WERI-Rb-1 (cell line): ENCODE measurements at places on chromosomes 2 and 18.
A peak's percentile ranks its signal among the peaks of the same experiment; 100 is the strongest.

GRCh38 chr2:68825866-68826265 is 45.3 kb downstream of the BMP10 start:
- no peak for DNase-seq

DNA sequence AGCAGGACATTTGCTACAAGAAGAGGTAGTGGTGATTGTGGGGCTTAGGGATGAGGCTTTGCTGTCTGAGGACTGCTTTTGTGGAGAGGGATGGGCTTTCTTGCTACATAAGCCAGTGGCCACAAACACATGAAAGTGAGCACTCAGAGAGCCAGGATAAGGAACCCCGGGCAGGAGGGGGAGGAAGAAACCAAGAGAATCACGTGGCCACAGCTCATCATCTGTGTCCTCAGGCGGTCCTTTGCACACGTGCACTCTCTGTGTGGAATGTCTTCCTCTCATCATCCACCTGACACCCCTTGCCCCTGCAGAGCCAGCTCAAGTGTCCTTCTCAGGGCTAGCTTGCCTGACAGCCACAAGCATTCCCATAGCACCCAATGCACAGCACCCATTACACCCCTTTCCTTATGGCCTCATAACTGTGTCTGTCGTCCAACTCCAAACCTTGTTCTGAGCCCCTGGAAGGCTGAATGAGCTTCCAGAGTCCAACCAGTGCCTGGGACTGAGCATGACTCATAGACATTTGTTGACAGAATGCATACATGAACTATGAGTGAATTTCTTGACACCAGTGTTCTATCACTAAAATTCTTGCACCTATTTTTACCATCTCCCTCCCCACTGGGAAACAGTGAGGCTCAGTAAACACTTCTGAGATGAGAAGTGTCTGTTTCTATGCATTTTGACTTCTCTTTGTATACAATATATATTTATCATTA is 398.3 kb downstream of the ALK start:
- no peak for DNase-seq

DNA sequence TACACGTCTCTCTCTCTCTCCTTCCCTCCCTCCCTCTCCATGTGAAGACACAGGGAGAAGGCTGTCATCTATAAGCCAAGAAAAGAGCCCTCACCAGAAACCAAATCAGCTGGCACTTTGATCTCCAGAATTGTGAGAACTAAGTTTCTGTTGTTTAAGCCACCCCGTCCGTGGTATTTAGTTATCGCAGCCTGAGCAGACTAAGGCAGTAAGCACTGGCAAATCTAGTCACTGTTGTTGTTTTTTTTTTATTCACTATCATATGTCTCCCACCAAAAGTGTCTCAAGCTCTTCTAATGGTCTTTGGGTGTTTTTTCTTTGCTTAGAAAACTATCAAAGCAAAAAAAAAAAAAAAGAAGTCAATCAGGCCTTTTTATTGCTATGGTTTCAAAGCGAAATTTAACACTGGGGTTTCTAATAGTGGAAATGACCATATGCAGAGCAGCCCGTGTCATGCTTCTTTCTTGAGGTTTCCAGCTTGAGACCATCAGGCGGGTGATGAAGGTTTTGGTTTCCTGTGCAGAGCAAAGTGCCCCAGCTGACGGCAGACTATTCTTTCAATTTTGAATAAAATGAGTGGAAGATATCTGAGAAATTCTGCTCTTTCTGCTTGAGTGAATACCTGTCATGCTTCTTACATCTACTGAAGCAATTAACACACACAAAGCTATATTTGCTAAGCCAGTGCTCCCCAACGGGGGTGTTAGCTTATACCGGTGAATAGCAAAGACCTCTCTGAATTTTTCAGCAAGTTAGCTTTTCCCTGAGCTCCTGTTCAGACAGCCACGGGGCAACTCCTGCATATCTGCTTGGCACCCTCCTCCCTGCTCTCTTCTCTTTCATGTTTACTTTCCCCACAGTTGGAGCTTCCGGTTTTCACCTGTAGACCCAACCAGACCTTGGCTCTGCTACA is 394.1 kb upstream of the ATP5MC3 start:
- no peak for DNase-seq

DNA sequence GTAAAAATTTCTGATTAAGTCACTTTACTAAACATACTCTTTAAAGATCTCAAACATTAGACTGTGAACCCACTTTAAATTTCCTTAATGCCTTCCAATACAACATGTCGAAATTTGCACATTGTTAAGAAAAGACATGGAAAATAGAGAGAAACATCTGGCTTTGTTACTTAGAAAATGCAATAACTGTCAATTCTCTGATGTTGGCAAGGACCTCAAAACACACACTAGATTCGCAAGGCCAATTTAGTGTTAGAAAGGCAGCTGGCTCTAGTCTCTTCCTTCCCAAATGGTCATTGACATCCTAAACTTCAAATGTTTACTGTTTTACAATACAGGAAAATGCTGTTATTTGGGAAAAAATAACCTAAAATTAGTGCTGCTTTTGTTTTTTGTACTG is 110.6 kb downstream of the UPP2 start:
- DNase-seq: no peak

GRCh38 chr2:225002656-225003045 is 39.6 kb downstream of the DOCK10 start:
- DNase-seq: no peak

DNA sequence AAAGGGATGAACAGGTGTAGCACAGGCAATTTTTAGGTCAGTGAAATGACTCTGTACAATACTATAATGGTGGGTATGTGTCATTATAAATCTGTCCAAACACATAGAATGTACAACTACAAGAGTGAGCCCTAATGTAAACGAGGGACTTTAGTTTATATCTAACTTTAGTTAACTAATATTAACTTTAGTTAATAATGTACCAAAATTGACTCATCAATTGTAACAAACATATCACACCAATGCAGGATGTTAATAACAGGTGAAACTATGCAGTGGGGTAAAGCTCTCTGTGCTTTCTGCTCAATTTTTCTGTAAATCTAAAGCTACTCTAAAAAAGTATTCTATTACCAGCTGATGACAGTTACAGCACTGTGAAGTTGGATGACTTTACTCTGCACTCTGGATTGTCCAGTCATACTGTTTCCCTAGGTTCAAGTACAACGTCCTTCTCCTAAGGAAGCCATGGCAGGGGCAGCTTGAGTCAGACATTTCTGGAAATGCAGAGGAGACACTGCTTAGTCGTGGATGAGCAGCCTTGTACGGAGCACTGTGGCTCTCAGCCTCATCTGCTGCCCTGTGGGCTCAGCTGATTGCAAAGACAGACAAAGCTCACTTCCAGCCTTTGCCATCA is 26.1 kb downstream of the TGFA start:
- DNase-seq: no peak

DNA sequence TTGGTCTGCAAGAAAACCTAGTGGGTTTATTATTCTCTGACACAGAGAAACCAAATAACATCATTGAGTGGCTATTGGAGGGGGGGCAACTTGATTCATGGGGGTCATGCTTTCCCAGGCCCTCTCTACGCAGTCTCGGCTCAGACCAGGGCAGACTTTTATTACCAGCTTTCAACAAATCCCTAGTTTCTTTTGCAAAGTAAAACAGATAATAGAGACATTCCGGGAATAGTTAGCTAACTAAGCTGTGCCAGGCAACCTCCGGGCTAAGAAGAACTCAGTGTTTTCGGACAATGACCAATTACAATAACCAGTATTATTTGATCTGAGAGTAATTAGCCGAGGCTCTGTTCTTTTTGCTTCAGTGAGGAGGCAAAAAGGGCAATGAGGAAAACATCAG is 66.3 kb downstream of the CDK15 start:
- DNase-seq: no peak

- no peak for DNase-seq
Observed at GRCh38 chr2:13649918-13650317, 933.2 kb downstream of the TRIB2 start.

GRCh38 chr18:75209951-75210258 is 692 bp upstream of the TSHZ1 start:
- DNase-seq: no peak

DNA sequence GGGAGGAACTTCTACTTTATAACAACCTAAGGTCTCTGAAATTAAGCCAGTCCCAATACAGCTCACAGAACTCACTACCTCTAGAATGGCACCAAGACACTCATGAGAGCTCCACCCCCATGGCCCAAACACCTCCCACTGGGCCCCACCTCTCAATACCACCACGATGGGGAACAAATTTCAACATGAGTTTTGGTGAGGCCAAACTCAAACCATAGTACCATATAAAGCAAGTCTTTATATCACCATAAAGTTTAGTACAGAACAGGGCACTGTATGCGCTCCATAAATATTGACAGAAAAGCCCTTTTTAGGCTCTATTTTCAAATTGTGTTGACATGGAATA is 3.3 kb downstream of the AFG3L2 start:
- DNase-seq: no peak

DNA sequence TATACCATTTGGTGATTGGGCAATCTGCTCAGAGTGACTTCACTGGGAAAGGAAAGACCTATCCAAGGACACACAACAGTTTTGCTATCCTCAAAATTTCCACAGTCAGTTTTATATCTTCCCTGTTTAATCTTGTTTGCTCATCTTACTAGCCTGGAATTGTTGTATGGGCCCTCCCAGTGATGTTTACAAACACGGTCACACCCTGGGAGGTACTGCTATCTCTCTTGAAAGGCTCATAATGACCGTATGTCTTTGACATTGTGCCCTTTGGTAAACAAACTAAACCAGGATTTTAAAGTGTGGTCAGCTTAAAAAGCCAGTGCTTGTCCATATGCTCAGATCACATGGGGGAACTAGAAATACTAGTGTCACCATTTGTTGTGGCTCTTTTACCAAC is 277.0 kb downstream of the CDH2 start:
- DNase-seq: no peak

DNA sequence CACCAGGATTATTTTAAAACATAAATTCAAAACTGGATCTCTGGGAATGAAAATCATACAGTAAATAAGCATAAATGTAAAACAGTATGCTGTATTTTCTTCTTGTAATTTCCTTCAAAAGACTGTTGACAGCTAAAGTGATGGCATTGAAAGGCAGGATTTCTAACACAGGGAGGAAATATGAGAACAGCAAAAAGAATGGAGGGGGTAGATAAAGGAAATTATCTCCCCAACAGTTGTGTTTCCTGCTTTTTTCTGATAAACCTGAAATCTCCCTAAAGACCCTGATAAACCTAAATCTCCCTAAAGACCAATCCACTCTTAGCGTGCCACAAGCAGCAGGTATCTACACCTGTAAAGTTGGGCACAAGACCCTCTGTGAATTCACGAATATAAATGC is 50.8 kb downstream of the PIAS2 start:
- DNase-seq: no peak

DNA sequence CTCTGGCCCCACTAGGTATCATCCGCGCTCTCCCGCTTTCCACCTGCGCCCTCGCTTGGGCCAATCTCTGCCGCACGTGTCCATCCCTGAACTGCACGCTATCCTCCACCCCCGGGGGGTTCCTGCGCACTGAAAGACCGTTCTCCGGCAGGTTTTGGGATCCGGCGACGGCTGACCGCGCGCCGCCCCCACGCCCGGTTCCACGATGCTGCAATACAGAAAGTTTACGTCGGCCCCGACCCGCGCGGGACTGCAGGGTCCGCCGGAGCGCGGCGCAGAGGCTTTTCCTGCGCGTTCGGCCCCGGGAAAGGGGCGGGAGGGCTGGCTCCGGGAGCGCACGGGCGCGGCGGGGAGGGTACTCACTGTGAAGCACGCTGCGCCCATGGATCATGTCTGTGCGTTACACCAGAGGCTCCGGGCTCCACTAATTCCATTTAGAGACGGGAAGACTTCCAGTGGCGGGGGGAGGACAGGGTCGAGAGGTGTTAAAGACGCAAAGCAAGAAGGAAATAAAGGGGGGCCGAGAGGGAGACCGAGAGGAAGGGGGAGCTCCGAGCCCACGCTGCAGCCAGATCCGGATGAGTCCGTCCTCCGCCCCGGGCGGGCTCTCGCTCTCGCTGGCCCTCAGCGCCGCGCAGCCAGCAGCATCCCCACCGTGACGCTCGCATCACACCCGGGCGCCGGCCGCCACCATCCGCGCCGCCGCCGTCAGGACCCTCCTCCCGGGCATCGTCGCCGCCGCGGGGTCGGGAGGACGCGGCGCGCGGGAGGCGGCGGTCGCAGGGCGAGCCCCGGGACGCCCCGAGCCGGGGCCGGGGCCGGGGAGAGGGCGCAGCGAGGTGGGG is 664 bp downstream of the NETO1 start:
- peak; percentile 47 for DNase-seq

- DNase-seq: no peak
Observed at GRCh38 chr2:8004250-8004681, 677.6 kb upstream of the ID2 start.

GRCh38 chr2:96895746-96896651 is 26.1 kb upstream of the SEMA4C start:
- peak; percentile 37 for DNase-seq

DNA sequence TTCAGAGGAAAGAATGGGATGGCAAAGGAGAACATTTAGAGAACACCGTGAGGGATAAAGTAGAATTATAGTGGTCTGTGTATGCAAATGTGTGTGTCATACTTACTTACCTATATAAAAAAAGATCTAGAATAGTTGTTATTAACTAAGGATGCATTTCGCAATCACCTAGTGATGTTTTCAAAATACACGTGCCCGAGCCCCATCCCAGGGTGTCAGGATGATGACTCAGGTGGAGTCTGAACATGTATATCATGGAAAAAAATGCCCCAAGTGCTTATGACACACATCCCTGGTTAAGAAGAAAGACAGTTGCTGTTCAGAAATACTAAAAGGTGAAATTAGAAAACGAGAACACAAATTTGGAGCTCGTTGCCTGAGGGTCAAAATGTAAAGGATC is 109.0 kb downstream of the CERS6 start:
- no peak for DNase-seq

- DNase-seq: no peak
Observed at GRCh38 chr2:234970477-234970882, 18.7 kb downstream of the SH3BP4 start.

GRCh38 chr18:55657572-55658331 is 69.8 kb upstream of the TCF4 start:
- no peak for DNase-seq

DNA sequence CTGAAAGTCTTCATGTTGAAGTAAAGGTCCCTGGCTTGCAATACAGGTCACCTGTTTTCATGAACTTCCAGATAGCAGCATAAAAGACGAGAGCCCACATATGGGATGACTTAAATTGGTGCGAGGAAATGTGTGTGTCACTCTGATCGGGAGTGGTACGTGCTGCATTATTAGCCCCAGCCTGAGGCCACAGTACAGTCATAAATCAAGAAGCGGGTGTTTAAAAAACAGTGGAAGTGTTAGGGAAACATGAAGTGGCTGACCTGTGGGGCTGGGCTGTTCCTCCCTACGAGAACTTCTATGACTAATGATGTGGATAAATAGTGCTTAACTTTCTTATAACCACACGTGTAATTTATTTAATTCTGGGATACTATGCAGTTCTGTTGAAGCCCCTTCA is 24.4 kb downstream of the RDH14 start:
- no peak for DNase-seq

- DNase-seq: no peak
Observed at GRCh38 chr2:208239770-208240493, 14.9 kb downstream of the IDH1 start.

DNA sequence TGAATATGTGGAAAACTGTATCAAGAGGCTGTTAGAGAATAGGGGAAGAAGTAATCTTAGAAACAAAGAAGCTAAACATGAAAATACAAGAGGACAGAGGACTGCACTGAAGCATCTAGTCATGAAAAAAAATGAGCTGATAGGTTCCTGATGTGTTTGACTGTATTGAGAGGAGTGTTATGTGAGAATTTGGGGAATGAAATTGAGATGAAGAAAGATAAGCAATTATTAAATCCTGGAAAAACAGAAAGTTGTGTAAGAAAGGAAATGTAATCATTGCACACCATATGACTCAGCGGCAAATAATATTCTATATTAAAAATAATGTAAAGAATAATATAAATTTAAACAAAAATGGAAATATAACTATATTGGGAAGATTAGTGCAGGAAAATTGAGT is 71.2 kb downstream of the SEMA4F start:
- no peak for DNase-seq
